ENCODE measurements at places on chromosomes 2 and 18. TPM values are rescaled to one million over a fixed set of nuclear protein-coding genes. Genes with fewer than 3 reads are reported as not detected.

Gene MEP1B
- total RNA-seq = not detected

Gene KIF1A
- total RNA-seq = 41.8 TPM

- no peaks in the 10 kb centered on the region for H3K4me1 ChIP-seq
- H3K27me3 ChIP-seq = no peaks in the 10 kb centered on the region
- no peak for DNase-seq
- H3K36me3 ChIP-seq = no peaks in the 10 kb centered on the region
- no peak overlapping the region for H3K4me3 ChIP-seq
Observed at GRCh38 chr2:120430501-120430830, 84.5 kb downstream of the INHBB start.

DNA sequence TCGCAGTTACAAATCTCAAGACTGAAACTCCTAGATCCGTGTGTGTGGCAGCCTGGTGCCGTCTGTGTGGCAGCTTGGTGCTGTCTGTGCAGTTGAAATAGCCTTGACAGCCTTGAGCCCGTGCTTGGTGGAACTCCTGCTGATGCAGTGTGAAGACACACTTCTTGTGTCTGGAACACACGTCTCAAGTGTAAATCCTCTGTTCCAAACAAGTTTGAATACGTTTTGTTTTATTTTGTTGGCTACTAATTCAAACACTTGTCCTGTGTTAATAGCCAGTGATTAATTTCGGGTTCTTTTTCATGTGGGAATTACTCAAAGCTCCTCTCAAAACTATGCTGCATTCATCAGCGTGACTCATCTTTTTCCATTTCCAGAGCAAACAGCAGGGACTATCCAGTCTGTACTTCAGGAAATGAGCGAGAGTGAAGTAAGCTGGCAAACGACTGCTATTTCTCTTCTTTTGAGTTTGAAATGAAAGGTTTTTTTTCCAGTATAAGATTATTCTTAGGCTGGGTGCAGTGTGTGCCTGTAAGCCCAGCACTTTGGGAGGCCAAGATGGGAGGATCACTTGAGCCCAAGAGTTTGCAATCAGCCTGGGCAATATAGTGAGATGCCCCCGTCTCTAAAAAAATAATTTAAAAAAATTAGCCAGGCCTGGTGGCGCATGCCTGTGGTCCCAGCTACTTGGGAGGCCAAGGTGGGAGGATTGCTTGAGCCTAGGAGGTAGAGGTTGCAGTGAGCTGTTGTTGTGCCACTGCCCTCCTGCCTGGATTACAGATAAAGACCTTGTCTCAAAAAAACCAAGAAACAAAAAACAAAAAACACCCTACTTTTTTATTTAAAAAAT lies 152.9 kb downstream of the SPP2 start:
- DNase-seq = no peak
- peak overlapping the region; percentile 29 for H3K27ac ChIP-seq
- no peak overlapping the region for H3K4me3 ChIP-seq
- H3K36me3 ChIP-seq = no peaks in the 10 kb centered on the region
- H3K27me3 ChIP-seq = no peaks in the 10 kb centered on the region

- H3K4me1 ChIP-seq = no peaks in the 10 kb centered on the region
- H3K4me3 ChIP-seq = no peak overlapping the region
- H3K27ac ChIP-seq = no peak overlapping the region
Observed at GRCh38 chr2:183951630-183952029, 646.7 kb upstream of the ZNF804A start.

Gene ABCG5
- total RNA-seq = not detected

- no peak overlapping the region for H3K4me3 ChIP-seq
- no peaks in the 10 kb centered on the region for H3K27me3 ChIP-seq
- DNase-seq = no peak
- H3K36me3 ChIP-seq = no peaks in the 10 kb centered on the region
Observed at GRCh38 chr2:8486141-8486540, 195.7 kb upstream of the ID2 start.

All from right atrium auricular region (tissue), 2 donors.